ENCODE measurements at places on chromosomes 13 and 19.
A peak's percentile ranks its signal among the peaks of the same experiment; 100 is the strongest.

DNA sequence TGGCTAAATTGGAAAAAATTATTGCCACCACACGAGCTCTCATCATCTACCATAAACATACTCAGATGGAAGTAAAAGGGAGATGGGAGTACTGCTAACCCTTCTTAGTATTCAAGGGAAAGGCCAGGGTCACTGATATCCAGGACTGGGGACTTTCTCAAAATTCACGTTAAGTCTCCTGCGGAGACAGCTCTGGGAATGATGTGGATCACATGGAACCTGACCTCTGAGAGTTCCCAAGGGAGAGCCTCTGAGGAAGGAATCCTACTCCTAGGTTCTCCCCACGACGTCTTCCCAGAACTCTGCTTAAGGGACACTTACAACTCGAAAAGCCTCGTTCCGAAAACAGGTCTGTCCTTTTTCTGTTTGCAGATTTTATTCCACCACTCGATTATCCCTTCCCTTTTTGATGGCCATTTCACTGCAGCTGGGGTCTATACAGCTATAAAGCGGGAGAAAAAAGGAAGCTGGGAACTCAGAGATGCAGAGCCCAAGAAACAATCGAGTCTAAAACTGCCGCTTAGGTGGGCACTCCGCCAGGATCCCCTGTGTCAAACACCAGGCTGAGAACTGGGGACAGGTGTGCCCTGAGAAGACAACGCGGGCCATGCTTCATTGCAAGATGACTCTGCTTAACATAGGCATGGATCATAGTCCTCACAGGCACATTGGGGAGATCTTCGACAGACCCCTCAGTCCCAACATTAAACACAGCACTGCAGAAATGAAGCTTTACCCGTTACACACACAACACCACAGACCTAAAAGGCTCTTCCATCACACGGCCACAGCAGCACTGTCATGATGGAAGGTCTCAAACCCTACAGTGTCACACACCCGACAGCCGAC is 823 bp upstream of the ZNF567 start:
- DNase-seq: no peak

- DNase-seq: peak; percentile 39
Observed at GRCh38 chr19:47813304-47813994, 8.3 kb upstream of the CRX start.

DNA sequence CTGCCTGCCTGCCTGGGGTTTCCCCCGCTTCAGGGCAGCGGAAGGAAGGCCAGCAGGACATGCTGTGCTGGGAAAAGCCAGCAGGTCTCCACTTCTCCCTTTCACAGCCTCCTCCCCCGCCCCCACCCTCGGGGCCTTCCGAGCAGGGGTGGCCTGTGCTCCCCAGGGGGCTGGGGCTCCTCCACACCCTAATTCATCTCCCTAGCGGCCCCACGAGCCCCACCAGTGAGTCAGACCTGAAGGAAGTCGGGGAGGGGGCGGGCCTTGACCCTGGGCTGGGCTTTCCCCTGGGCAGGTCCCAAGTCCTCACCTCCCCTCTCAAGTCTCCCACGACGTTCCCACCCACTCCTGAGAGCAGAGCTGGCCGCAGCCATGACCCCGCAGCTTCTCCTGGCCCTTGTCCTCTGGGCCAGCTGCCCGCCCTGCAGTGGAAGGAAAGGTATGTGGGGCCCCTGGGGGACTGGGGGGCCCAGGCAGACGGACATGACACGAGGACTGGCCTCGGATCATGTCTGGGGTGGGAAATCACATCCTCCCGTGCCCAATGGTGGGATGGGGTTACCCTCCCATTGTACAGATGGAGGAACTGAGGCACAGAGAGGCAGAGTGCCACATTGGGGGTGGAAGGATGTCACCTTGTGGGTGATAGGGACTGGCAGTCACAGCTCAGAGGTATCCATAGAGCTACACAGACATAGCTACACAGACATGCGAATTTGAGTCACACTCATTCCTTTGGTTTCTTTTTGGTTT is at the start of gene EBI3:
TSS of gene EBI3 (plus strand) at position 345 of the 753 bp plus-strand sequence. CDS start at position 373, 28 bp downstream.
- no peak for DNase-seq

DNA sequence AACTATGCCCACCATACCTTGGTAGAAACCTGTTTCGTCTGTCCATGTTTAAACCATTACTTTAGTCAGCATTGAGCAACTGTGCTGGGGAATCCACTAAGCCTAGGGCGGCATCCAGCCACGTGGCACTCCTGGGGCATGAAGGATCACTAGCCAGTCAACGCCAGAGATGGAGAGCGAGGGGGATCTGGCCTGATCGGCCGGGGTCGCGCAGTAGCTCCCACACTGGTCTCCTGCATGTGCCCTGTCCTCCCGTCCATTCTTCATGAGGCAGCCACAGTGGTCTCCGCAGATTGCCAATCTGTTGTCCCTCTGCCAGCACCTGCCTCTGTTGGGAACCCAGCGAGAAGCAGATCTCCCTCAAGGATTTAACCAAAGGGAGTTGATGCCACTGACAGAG is 109.4 kb downstream of the DPF1 start:
- DNase-seq: no peak

- no peak for DNase-seq
Observed at GRCh38 chr13:71359641-71360040, 507.4 kb downstream of the DACH1 start.

DNA sequence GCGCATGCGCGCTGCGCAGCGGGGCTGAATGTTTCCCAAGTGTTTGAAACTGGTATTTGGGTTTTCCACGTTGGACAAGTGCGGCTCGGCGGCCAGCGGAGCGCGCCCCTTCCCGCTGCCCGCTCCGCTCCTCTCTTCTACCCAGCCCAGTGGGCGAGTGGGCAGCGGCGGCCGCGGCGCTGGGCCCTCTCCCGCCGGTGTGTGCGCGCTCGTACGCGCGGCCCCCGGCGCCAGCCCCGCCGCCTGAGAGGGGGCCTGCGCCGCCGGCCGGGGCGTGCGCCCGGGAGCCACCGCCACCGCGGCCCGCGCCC is at the start of gene ING1:
TSS of gene ING1 (plus strand) at position 59 of the 311 bp plus-strand sequence. CDS start 450 bp downstream, outside the sequence.
- DNase-seq: no peak

DNA sequence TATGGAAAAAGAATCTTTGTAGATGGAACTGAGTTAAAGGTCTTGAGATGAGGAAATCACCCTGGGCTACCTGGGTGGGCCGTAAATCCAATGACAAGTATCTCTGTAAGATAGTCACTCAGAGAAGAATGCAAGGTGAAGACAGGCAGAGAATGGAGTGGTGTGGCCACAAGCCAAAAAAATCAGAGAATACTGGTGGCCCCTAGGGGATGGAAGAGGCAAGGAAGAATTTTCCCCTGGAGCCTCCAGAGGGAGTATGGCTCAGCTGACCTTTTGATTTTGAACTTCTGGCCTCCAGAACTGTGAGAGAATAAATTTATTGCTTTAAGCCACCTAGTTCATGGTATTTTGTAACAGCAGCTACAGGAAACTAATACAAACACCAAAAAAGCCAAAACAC is 32.7 kb upstream of the CSNK1A1L start:
- DNase-seq: no peak

GRCh38 chr13:51284339-51284738 is 55.2 kb upstream of the SERPINE3 start:
- no peak for DNase-seq

DNA sequence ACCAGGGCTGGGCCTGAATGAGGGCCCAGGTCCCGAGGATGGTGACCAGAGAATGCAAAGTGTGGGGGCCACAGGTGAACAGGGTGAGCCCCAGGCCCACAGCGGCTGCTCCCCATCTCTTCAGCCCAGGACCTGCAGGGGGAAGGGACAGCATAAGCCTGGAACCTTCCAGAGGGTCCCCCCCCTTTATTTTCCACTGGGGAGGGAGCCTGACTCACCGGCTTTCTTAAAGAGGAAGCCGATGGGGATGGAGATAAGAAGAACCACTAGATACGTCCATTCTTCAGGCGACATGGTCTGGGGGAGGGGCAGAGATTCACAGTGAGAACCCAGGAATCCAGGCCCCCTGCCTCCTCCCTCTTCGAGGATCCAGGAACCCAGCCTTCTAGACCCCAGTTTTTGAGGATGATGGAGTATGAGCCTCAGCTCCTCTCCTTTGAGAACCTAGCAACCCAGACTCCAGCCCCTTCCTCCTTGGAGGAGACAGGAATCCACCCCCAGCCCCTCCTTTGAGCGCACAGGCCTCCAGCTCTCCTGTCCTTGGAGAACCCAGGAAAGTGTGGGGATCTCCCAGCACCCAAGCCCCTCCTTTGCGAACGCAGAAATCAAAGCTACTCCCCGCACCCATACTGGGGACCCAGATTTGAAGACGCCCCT is 1.0 kb downstream of the MBOAT7 start:
- DNase-seq: peak; percentile 46

DNA sequence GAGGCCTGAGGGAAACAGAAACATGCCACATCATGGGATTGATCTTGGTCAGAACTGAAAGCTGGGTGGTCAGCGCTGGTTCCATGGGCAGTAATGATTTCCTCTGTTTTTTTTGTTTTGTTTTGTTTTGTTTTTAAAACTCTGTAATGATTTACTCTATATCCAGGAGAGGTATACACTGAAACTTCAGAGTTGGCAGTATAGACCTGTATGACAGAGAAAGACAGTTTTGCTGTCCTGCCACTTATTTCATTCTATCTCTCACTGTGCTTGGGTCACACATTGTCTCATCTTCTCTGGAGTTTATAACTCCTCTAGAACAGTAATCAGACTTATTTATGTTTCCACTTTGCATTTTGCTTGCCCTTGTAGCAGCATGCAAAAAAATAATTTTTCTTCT is 105.1 kb upstream of the SLITRK1 start:
- no peak for DNase-seq

- DNase-seq: no peak
Observed at GRCh38 chr13:69910800-69911199, 196.8 kb upstream of the ATXN8OS start.

- DNase-seq: no peak
Observed at GRCh38 chr19:15210323-15210781, 9.6 kb upstream of the NOTCH3 start.

DNA sequence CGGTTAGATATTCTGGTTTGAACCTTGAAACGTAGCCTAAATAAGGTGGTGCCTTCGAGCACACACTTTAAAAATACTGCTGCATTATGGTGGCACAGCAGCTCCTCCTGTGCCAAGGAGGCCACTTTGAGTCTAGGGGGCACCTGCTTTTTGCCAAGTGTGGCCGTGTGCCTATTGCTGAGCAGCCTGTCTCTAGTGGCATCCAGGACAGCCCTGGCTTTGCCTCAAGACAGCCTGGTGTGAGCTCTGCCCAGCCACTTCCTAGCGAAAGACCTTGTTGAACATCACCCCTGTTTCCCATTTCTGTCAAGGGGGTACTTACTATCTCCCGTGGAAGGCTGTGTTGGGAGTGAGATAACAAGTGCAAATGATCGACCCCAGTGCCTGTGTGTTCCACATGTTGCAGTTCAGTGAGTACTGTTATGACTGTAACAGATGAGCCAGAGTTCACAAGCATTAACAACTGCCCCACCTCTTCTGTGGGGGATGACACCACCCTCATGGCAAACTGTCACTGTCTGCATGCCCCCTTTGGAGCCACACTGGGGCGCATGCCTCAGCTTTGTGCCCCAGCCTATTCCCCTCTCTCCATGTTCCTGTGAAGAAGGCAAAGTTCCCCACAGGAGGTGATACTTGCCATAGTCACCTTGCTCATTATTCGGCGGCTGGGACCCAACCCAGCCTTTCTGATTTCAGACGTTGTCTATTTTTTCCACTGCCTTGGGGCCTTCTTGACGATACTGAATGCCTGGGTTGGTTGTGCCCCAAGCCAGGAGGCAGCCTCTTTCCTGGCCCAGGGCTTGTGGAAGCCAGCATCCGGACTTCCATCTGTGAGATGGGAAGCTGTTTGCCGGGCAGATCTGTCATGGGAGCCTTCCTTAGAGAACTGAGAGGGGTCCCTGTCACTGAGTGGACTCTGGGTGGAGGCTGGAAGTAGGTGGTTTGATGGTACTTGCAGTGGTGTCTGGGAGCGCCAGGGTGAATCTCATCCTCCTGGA is 5.4 kb downstream of the GATAD2A start:
- no peak for DNase-seq

DNA sequence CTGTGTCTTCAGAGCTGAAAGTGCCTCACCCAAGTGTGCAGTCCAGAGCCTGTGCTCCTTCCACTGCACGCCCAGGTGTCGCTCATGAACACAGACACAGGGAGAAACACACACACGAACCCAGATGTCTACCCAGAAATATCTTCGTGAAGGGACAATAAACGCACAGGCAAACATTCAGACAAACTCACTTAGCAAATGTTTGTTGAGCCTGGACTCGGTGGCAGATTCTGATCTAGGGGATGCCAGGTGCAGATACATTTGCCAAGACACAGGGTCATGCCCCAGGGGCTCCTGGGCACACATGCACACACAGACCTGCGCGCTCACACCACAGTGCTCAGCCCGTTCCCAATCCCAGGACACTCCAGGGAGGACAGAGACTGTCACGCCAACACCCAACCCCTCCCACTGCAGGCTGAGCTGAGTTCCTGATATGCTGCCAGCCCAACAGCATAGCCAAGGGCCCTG is 31.9 kb downstream of the SCGB2B2 start:
- no peak for DNase-seq

GRCh38 chr13:34064456-34065205 is 246.7 kb downstream of the RFC3 start:
- no peak for DNase-seq

DNA sequence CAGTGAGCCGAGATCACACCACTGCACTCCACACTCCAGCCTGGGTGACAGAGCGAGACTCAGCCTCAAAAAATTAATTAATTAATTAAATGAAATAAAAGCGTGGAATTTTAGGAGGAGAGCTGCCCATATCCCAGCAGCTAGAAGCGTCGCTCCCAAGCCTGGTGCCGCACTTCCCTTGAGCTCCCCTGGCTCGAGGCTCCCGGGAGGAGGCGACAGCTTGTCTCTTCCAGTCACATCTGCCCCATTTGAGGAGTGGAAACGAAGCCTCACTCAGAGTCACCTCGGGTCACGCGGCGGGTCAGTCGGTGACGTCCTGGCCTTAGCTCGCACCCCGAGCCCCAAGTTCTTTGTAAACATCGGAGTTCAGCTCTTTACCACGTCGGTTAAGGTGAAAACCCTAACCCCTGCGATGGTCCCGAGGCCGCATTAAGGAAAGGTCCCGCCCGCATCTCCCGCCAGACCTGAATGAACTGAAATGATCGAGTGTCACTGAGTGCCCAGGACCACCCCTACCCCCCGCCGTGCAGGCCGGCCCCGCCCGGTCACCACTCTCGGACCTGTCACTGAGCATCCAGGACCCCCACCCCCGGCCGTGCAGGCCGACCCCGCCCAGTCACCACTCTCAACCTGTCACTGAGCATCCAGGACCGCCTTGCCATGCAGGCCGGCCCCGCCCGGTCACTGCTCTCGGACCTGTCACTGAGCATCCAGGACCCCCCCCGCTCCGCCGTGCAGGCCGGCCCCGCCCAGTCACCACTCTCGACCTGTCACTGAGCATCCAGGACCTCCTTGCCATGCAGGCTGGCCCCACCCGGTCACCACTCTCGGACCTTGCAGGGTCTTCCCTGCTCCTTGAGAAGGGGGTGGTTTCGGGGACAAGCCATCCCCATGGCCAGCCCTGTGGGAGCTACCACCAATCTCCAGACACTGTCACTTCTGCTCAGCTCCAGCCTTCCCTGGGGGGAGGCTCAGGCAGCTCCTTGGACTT is 176.9 kb downstream of the KDM4B start:
- DNase-seq: no peak

GRCh38 chr19:49790866-49791265 is 22.2 kb downstream of the FUZ start:
- DNase-seq: no peak

- DNase-seq: no peak
Observed at GRCh38 chr19:56601375-56601774, 6.3 kb downstream of the ZNF71 start.
